T-cell (primary cell): ENCODE measurements at places on chromosomes 1 and 21.

DNA sequence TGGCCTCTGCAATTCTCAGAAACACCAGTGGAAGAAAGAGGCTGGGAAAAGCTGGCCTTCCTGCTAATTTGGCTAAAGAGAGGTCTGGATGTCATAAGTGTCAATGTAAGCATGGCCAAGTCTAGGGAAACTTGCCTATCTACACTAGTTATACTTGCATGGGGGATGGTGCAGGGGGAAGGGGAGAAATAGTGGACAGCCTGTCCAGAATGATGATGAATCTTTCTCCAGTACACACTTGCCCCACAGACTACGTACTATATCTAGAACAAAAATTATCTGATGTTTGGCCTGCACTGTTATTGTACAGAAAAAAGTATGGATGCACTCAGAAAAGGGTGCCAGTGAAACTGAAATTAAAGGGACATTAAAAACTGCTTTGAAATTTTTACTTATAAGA lies 114.5 kb downstream of the SLC25A24 start:
- DNase-seq = no peak

- DNase-seq = no peak
These were observed 62.3 kb downstream of the GFI1 start for GRCh38 chr1:92424381-92424780.

DNA sequence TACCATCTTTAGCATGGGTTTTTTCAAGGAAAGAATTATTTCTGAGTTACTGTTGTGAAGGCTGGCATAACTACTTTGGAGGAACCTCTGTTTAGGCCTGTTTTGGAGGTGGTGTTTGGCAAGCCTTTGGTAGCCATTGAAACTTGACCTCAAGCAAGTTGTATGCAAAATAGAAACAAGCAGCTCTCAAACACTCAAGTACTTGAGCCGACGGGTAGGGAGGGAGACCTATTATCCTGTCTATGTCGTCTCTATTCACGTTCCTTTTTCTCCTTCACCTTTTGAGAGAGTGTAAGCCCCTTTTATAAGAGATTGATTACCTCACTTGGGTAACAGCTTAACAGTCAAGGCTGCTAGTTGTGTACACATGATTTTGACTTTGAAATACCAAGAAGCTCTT lies 878.3 kb upstream of the CXADR start:
- DNase-seq = no peak

DNA sequence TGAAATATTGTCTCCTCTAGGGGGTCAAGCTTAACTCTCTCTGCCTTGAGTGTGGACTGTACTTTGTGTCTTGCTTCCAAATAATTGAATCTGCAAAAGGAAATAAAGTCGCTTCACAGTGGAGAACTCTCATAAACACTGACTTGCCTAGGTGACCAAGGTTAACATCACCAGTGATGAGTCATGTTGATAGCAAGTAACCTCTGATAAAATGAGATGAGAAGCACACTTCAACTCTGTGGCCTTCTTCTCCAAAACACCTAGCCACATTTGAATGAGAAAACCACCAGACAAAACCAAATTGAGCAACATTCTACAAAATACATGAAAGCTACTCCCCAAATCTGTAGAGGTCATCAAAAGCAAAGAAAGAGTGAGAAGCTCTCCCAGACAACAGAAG lies 37.6 kb downstream of the PDE4B start:
- no peak for DNase-seq

GRCh38 chr1:1318131-1318652 lies 6.3 kb downstream of the INTS11 start:
- DNase-seq = no peak

DNA sequence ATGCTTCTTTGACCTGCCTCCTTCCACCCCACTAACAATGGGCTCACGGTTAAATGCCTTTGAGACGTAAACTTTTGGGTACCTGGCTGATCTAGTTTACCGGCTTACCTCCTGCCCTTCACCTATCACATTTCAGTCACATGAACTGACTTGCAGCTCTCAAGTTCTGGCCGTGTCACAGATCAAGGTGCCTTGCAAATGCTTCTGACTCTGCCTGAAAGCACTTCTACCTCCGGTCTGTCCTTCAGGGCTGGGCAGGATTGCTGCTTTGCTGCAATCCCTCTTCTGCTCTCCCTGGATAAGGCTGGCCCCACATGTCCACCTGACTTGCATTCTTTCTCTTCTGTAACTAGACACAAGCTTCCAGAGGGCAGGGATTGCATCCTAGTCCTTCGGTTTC lies 69.0 kb downstream of the GRIK1 start:
- no peak for DNase-seq

- DNase-seq = no peak
These were observed 8.6 kb downstream of the S100A9 start for GRCh38 chr1:153366261-153366660.
